ENCODE measurements at places on chromosomes 12 and 14. TPM values are rescaled to one million over a fixed set of nuclear protein-coding genes. Genes with fewer than 3 reads are reported as not detected.

The FOXG1 gene
- total RNA-seq, result not detected

The ANO4 gene
- not detected for total RNA-seq

The LMNTD1 gene
- total RNA-seq, result not detected

The CELA1 gene
- total RNA-seq, result not detected

The DEGS2 gene
- not detected for total RNA-seq

The PAH gene
- not detected for total RNA-seq

The NINJ2 gene
- total RNA-seq, result 33.1 TPM

The OTX2 gene
- not detected for total RNA-seq

The CIT gene
- 0.49 TPM for total RNA-seq

The DHH gene
- total RNA-seq, result 0.26 TPM

DNA sequence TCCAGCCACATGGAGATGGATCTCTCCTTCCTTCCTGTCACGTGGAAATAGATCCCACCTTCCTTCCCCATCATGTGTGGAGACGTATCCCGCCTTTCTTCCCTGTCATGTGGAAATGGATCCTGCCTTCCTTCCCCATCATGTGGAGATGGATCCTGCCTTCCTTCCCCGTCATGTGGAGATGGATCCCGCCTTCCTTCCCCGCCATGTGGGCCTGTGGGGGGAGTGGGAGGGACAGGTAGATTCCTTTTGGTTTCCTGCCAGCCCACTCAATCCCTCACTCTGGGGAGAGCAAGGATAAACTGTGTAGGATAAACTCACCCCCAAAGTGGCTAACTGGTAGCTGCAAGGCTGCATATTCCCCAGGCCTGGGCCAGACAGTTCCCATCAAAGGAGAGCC lies 31.7 kb upstream of the TDRD9 start:
- DNase-seq, result no peak

- no peak for DNase-seq
Measured at GRCh38 chr12:43273467-43273866, 278.5 kb downstream of the ADAMTS20 start.

DNA sequence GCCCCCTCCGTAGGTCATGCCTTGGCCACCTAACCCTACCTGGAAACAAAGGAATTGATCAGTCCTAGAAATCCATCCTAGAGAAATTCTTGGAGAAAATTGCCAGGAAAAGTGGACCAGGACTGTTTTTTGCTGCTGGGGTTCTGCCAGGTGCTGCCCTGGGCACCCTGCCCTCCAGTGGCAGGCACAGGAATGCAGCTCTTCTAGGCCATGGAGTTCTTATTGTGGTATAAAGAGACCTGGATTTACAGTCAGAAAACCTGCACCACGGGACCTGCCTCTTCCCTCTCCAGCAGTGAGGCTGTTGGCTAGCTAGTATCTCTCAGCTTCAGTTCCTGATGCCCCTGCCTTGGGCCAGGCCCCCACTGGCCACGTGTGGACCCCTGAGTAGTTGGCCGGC lies 59.7 kb downstream of the SLC24A4 start:
- DNase-seq, result no peak

DNA sequence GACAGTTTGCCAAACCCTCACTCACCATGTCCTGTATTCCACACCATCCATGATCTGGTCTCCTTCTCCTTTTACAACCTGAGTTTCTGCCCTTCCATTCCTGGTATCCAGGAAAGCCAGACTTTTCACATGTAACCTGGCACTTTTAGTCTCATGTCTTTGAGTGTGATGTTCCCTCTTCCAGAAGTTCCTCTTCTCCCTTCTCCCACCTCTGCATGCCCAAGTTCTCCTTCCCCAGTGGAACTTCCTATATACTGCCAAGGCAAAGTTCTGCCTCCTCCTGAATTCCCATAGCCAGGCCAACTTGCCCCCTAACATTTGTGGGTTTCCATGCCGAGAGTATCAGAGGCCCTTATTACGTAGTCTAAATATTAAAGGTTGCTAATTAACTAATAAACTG lies 3.2 kb upstream of the ITPR2 start:
- no peak for DNase-seq

GRCh38 chr14:105538481-105539049 lies 12.2 kb downstream of the TMEM121 start:
- peak; percentile 36 for DNase-seq

- peak; percentile 52 for DNase-seq
Measured at GRCh38 chr12:69966409-69966808, 141.4 kb downstream of the MYRFL start.

DNA sequence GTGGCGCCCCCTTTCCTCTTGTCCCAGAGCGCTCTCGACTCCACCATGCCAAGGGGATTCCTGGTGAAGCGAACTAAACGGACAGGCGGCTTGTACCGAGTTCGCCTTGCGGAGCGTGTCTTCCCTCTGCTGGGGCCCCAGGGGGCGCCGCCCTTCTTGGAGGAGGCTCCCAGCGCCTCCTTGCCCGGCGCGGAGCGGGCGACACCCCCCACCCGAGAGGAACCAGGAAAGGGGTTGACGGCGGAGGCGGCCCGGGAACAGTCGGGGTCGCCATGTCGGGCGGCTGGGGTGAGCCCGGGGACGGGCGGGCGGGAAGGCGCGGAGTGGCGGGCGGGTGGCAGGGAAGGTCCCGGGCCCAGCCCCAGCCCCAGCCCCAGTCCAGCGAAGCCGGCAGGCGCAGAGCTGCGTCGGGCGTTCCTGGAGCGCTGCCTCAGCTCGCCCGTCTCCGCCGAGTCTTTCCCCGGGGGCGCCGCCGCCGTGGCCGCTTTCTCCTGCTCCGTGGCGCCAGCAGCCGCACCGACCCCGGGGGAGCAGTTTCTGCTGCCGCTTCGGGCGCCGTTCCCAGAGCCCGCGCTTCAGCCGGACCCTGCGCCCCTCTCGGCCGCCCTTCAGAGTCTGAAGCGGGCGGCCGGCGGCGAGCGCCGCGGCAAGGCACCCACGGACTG lies 376 bp downstream of the INSM2 start:
- DNase-seq, result peak; percentile 36

- DNase-seq, result no peak
Measured at GRCh38 chr12:91261820-91262676, 79.4 kb upstream of the DCN start.

DNA sequence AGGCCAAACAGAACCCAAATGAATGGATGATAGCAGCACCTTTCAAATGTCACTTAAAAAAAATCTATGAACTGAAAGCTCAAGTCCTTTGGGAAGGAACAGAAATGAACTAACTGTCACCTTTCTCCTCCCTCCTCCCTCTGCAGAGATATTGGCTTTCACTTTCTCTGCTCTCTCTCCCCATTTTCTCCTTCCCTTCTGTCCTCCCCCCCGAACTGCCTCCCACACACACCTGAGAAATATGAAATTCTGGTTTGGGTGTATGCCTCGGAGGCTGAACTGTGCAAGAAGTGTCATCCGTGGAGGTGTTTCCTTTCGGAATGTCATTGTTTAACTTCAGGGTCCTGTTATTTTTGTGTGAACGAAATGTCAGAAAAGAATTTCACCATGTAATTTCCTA lies 87.8 kb downstream of the NEDD1 start:
- DNase-seq, result no peak

- no peak for DNase-seq
Measured at GRCh38 chr12:43206396-43206795, 345.6 kb downstream of the ADAMTS20 start.

DNA sequence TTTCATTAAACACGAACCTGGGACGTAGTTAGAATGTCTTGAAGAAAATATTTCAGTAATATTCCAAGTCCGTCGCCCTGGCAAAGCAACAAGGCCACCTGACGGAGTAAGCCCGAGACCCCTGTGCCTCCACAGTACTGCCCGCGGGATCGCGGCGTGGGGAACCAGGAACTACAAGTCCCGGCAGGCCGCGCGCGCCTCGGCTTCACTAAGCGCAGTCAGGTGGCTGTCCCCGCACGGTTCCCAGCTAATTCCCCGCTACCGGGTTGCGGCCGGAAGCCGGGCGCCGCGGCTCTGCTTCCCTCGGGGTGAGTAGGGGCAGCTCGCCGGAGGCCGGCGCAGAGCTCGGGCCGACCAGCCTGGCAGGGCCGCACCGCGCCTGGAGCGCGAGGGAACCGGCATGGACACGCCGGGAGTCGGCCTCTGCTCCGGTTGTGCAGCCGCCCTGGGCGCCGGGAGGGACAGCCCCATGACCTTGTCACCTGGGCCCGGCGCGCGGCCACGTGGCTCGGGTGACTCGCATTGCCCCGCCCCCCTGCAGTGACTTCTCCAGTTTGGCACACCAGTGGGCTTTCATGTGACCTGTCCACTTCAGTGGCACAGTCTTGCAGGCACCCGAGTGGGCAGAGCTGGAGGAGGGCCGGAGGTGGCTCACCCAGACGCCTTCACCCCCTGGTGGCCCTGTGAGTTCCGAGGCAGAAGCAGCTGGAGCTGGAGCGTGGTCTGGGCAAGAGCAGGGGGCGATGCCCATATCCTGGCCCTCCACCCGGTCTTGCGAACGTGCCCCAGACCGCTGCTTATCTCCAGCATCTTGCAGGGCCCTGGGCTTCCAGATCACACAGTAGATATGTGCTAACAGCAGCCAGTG lies at the start of gene ADCK1:
ADCK1 (plus strand) TSS at position 247 of the 868 bp plus-strand sequence. CDS start 18,870 bp downstream, outside the sequence.
- DNase-seq, result peak; percentile 94

DNA sequence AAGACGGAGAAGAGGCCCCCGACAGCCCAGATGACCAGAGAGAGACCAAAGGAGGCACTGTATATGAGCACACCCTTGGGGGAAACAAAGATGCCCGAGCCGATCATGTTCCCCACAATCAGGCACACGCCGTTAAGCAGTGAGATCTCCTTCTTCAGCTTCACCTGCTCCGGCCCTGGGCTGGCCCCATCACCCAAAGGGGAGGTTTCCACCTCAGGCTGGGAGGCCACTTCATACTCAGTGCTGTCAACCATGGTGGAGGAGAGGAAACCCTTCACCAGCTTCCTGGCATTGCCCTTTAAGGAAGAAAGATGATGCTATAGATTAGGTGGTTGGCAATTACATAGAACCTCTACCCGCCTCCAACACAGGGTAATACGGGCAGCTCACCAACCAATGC lies 2.1 kb downstream of the SLC7A7 start:
- no peak for DNase-seq

DNA sequence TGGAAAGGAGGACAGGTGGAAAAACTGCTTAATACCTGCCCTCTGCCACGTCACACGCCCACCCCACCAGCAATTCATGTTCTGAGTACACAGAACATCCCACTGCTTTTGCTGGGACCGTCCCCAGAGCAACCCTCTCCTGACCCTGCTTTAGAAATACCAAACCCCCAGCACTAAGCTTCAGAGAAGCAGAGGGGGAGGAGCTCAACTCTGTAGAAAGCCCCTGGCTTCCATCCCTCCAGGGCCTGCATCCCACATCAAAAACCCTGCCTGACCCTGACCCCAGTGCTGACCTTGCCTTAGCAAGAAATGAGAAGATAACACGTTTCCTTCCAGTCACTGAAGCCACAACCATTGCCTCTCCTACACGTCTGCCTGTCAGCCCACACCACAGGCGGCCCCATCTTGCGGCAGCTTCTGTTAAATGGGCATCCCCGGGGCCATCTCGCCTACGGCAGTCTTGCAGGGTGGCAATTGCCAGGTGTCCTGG lies 19.7 kb downstream of the VDR start:
- DNase-seq, result no peak

- DNase-seq, result no peak
Measured at GRCh38 chr12:53198486-53199110, 8.5 kb downstream of the ITGB7 start.

DNA sequence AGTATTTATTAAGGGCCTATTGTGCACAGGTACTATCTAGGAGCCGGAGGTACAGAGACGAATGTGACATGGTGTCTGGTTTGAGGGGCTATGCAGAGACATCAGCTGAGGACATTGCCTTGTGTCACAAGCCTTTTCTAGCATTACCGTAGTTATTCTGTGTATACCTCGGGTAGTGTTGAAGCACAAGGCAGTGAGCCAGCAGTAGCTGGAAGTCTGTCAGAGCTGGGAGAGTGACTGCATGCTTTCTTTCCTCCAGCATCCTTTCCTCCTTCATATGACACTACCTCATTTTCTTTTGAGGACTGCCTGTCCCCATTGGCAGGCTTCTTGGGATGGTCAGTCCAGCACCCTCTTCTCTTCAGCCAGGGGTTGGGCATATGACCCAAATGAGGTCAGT lies 77.0 kb downstream of the POLR3B start:
- DNase-seq, result no peak

- DNase-seq, result no peak
Measured at GRCh38 chr14:102939329-102939728, 16.9 kb downstream of the AMN start.

DNA sequence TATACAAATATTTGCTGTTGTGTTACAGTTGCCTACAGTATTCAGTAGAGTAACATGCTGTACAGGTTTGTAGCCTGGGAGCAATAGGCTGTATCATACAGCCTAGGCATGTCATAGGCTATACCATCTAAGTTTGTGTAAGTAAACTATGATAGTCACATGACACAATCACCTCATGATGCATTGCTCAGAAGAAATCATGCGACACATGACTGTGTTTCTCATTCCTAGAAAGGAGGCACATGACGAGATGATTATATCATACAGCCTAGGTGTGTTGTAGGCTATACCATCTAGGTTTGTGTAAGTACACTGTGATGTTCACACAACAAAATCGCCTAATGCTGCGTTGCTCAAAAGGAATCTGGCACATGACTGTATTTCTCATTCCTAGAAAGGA lies 31.9 kb downstream of the NOPCHAP1 start:
- DNase-seq, result no peak

GRCh38 chr12:107402041-107403022 lies 283.3 kb upstream of the PWP1 start:
- no peak for DNase-seq

DNA sequence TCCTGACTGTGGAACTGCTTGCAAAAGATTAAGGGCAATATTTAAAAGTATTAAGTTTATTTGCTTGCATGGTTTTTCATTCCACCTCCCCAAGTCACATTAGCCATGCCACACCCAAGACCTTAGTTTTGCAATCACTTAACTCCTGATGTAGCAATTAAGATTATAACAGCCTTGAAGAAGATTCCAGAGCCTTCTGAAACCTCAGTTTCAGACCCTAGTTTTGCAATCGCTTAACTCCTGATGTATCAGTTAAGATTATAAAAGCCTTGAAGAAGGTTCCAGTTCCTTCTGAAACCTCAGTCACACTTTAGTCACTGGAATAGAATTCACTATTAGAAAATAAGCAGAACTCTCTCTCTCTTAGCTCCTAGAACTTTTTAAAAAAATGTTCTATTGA lies 42.7 kb upstream of the DCN start:
- DNase-seq, result no peak

GRCh38 chr14:75375983-75376382 lies 51.8 kb upstream of the JDP2 start:
- DNase-seq, result no peak

- DNase-seq, result peak; percentile 80
Measured at GRCh38 chr14:69685716-69686115, 74.3 kb downstream of the SUSD6 start.
